ENCODE measurements at places on chromosomes 6 and 20.
A peak's percentile ranks its signal among the peaks of the same experiment; 100 is the strongest.

DNA sequence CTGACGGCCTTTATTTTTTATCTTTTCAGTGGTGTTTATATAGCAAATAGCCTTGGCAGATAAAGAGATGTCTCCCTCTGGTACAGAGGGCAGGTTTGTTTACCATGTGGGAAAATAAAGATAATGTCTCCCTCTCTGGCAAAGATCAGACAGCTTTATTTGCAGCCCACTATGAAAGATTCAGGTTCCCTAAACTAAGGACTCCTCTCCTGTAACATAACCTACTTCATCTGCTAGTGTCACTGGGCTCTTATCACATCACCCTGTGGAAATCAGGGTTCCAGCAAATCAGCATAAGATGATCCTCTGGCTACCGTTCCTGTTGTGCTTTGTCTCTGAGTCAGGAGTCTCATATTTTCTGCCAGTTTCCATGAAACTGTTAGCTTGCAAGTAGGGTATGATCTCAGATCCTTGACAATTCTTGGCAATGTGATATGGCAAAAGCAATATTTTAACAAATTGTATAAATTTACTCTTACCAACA is 3.1 kb downstream of the FBXL4 start:
- no peak for DNase-seq

- peak; percentile 42 for DNase-seq
These were observed 7.5 kb downstream of the APMAP start for GRCh38 chr20:24984961-24985640.

DNA sequence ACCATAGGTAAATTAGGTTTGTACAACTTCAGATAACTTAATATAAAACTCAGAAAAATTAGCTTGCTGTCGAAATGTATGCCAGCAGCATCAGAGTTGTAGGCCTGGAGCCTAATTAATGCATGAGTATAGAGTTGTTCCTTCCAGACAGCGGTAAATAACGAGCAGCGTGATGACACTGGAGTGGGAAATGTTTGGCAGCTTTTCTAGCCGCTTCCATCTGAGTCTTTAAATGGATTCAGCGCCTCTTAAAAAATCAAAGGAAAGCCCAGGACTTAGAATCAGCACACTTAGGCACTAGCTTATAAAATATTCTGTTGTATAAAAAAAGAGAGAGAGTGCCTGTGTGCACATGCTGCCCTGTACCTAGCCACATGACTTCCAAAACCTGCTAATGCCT is 43.7 kb upstream of the SYNJ2 start:
- no peak for DNase-seq

GRCh38 chr20:63090052-63090451 is 83.3 kb upstream of the BHLHE23 start:
- DNase-seq, result no peak

GRCh38 chr6:63935732-63936131 is 300.1 kb downstream of the PHF3 start:
- DNase-seq, result no peak

Measured in NB4 (cell line).